Stimulated activated naive B cell treated with anti-CD40 and anti-IgM and Interleukin-4, amounts not matched to agents 10 μg/mL and 1 μg/mL and 100 μg/mL, for 72 hours (primary cell): ENCODE measurements at places on chromosomes 5 and 9.

GRCh38 chr9:125202846-125203618 is 2.7 kb downstream of the RABEPK start:
- DNase-seq = no peak

GRCh38 chr5:56282951-56283350 is 49.8 kb upstream of the ANKRD55 start:
- no peak for DNase-seq

GRCh38 chr9:84339962-84340361 is 596 bp downstream of the SLC28A3 start:
- DNase-seq = no peak

DNA sequence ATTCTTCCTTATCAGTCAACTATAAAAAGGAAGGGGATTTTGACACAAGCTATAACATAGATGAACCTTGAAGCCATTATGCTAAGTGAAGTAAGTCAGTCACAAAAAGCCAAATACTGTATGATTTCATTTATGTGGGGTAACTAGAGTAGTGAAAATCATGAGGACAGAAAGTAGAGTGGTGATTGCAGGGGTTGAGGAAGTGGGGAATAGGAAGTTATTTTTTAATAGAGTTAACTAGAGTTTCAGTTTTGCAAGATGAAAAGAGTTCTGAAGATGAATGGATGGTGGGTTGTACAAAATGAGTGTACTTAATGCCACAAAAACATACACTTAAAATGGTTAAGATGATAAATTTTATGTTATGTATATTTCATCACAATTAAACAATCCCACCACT is 65.4 kb upstream of the FAM174A start:
- DNase-seq = no peak

- DNase-seq = no peak
Observed at GRCh38 chr9:97394881-97395280, 17.0 kb upstream of the TDRD7 start.

- DNase-seq = no peak
Observed at GRCh38 chr5:15285901-15286583, 213.9 kb upstream of the FBXL7 start.

DNA sequence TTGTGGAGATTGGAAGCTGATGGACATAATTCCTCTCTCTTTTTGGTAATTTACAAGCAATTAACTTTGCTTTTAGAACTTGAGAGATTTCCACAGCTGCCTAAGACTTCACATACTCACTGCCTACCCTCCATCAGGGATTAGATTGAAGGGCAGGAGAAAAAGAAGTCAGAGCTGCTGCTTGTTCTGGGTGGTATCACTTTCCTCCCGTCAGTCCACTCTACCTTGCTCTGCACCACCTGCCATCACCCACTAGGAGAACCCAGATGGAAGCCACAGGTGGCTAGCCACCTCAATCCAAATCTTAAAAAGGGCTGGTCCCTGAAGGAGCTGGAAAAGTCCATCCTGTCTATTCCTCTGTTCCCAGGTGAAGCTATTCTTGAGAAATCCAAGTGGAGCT is 10.5 kb downstream of the IRF1 start:
- DNase-seq = no peak

- no peak for DNase-seq
Observed at GRCh38 chr5:57778501-57779091, 296.0 kb upstream of the ACTBL2 start.

DNA sequence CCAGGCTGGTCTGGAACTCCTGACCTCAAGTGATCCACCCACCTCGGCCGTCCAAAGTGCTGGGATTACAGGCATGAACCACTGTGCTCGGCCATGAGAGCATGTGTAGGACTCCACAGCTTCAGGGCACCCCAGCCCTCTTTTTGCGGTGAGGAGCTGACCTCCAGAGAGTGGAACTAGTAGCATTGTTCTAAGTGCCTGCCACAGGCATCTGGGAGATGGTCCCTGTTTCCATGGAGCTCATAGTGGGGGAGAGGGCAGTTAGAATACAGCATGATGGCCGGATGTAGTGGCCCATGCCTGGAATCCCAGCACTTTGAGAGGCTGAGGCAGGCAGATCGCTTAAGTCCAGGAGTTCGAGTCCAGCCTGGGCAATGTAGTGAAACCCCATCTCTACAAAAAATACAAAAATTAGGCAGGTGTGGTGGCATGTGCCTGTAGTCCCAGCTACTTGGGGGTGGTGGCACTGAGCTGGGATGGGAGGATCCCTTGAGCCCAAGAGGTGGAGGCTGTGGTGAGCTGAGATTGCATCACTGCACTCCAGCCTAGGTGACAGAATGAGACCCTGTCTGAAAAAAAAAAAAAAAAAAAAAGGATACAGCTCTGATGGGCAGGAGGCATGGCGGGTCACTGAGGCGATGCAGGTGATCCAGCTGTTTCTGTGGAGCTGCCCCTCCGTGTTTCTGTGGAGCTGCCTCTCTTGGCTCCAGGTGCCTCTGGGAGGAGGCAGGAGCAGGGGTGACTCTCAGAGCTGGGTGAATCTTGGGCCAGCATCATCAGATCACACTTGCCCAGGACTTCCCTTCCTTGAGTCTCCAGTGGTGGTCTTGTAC is 4.2 kb downstream of the ASS1 start:
- no peak for DNase-seq
